ENCODE measurements at places on chromosomes 7 and 10. TPM values are rescaled to one million over a fixed set of nuclear protein-coding genes. Genes with fewer than 3 reads are reported as not detected.

DNA sequence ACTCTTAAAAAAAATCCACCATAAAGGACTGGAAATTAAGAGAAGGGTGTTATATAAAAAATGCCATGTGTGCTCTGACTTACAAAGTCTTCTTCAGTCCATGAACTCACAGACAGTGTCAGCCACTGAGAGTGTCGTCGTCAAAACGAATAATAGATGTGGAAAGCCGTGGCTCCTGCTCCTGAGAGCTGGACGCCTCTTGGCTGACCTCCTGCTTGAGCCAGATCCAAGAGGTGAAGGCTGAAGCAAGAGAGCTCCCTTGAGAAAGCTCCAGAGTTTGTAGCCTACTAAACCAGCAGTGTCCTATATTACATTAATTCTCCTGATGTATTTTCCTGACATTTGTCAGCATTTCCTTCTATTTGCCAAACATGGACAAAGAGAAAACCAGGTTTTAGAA lies 234.3 kb upstream of the C7orf33 start:
- no peak overlapping the region for H3K4me3 ChIP-seq
- no peak overlapping the region for H3K27ac ChIP-seq
- no peaks in the 10 kb centered on the region for H3K27me3 ChIP-seq

- H3K4me3 ChIP-seq: no peak overlapping the region
- H3K4me1 ChIP-seq: no peaks in the 10 kb centered on the region
- no peaks in the 10 kb centered on the region for H3K36me3 ChIP-seq
- no peak overlapping the region for H3K27ac ChIP-seq
- DNase-seq: no peak
- H3K27me3 ChIP-seq: no peaks in the 10 kb centered on the region
These were observed 50.6 kb upstream of the DUSP5 start for GRCh38 chr10:110446954-110447608.

GRCh38 chr7:1995426-1995825 lies 237.3 kb downstream of the MAD1L1 start:
- no peak for DNase-seq
- H3K4me1 ChIP-seq: no peaks in the 10 kb centered on the region
- no peak overlapping the region for H3K4me3 ChIP-seq

DNA sequence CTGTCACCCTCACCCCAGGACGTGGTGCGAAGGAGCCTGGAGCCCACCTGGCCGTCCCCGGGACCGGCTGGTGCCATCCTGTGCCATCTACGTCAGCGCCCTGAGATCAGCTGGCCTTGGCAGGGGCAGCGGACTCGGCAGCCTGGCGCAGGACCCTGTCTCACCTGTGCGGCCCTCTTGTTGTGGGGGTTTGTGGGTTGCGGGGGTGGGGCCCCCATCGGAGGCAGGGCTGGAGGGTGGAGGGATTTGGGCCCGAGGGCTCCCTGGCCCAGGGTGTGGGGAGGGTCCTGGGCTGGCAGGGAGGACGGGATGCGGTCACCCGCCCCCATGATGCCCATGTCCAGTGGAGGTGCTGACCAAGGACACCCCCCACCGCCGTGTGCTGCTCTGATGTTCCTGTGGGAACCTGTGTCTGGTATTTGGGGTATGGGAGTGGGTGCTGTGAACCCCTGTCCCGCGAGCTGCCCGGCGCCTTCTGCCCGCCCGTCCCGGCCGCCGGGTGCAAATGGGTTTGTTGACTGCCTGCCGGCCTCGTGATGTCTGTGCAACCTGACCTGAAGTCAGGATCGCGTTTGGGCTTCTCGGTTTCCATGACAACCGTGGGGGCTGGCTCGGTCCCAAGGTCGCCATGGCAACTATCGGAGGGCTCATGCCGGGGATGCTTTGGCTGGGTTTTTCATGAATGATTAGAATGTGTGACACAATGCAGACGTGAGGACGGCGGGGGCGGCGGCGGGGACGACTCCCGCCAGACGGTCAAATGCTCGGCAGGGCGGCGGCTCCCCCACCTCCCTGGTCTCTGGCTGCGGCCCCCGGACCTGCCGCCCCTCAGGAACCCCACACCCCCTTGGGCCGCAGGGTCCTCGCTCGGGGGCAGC lies 7.3 kb downstream of the MAFK start:
- H3K27ac ChIP-seq: peak overlapping the region; percentile 94
- DNase-seq: peak; percentile 90
- peaks cover 38% of the 10 kb centered on the region for H3K36me3 ChIP-seq
- peaks cover 27% of the 10 kb centered on the region for H3K4me1 ChIP-seq
- no peaks in the 10 kb centered on the region for H3K27me3 ChIP-seq

GRCh38 chr7:92633211-92633906 lies 43.2 kb upstream of the FAM133B start:
- no peaks in the 10 kb centered on the region for H3K36me3 ChIP-seq
- H3K27ac ChIP-seq: no peak overlapping the region
- peaks cover 11% of the 10 kb centered on the region for H3K4me1 ChIP-seq
- peak; percentile 15 for DNase-seq
- H3K27me3 ChIP-seq: no peaks in the 10 kb centered on the region

- no peak overlapping the region for H3K4me3 ChIP-seq
- no peaks in the 10 kb centered on the region for H3K27me3 ChIP-seq
- DNase-seq: no peak
These were observed 6.3 kb downstream of the GHRHR start for GRCh38 chr7:30970074-30970473.

Gene NT5C2
- 25.4 TPM for total RNA-seq

GRCh38 chr7:2811476-2812113 lies 32.5 kb downstream of the GNA12 start:
- H3K4me1 ChIP-seq: no peaks in the 10 kb centered on the region
- DNase-seq: no peak
- no peak overlapping the region for H3K27ac ChIP-seq

Gene PLPP4
- total RNA-seq: not detected

GRCh38 chr10:126331101-126331500 lies 57.2 kb downstream of the ADAM12 start:
- H3K4me1 ChIP-seq: no peaks in the 10 kb centered on the region
- DNase-seq: no peak
- no peaks in the 10 kb centered on the region for H3K36me3 ChIP-seq
- no peak overlapping the region for H3K27ac ChIP-seq
- no peak overlapping the region for H3K4me3 ChIP-seq

DNA sequence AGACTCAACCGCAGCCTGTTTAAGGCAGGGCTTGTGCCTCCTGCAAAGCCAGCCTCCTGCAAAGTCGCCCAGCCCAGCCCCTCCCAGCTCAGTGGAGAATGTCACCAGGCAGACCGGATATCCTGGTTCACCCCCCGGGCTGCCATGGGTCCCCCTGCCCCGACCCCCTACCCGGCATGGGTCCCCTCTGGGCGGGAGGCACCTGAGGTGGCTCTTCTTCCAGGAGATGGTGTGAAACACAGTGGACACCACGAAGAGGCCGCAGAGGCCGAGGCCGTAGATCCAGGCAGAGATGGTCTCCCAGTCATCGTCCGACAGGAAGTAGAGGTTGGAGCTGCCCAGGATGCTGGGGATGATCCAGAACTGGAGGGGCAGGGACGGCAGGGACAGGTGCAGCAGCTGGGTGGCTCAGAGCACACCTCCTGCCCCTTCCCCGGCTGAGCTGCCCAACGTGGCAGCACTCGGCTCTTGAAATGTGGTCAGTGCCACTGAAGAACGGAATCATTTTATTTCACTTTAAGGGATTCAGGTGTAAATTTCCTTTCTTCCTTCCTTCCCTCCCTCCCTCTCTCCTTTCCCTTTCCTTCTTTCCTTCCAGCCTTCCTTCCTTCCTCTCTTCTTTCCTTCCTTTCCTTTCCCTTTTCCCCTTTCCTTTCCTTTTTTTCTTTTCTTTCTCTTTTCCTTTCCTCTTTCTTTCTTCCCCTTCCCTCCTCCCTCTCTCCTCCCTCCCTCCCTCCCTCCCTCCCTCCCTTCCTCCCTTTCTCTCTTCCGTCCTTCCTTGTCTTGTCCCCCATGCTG lies 36.7 kb upstream of the RADIL start:
- no peaks in the 10 kb centered on the region for H3K4me1 ChIP-seq
- H3K4me3 ChIP-seq: no peak overlapping the region
- H3K27me3 ChIP-seq: no peaks in the 10 kb centered on the region
- no peak for DNase-seq
- no peak overlapping the region for H3K27ac ChIP-seq
- no peaks in the 10 kb centered on the region for H3K36me3 ChIP-seq

Gene C7orf33
- total RNA-seq: not detected

DNA sequence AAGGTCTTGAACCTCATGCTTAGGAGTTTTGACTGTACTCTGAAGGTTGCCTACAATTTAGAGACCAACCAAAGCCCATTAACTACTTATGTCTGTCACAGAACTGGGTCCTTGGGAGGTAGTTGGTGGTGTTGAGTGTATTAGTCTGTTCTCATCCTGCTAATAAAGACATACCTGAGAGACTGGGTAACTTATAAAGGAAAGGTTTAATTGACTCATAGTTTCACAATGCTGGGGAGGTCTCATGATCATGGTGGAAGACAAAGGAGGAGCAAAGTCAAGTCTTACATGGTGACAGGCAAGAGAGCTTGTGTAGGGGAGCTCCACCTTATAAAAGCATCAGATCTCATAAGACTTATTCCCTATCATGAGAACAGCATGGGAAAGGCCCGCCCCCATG lies 319.6 kb upstream of the ZMIZ1 start:
- H3K4me1 ChIP-seq: peaks cover 19% of the 10 kb centered on the region
- DNase-seq: no peak
- no peaks in the 10 kb centered on the region for H3K27me3 ChIP-seq
- H3K36me3 ChIP-seq: no peaks in the 10 kb centered on the region
- H3K27ac ChIP-seq: no peak overlapping the region
- H3K4me3 ChIP-seq: no peak overlapping the region

Gene GPER1
- 1.6 TPM for total RNA-seq

Gene C10orf53
- not detected for total RNA-seq

Gene GRID2IP
- total RNA-seq: 0.55 TPM

GRCh38 chr10:46019569-46020343 lies 10.7 kb downstream of the NCOA4 start:
- H3K4me3 ChIP-seq: no peak overlapping the region
- no peak overlapping the region for H3K27ac ChIP-seq
- no peak for DNase-seq
- H3K36me3 ChIP-seq: no peaks in the 10 kb centered on the region

GRCh38 chr10:10222304-10222841 lies 795.3 kb upstream of the CELF2 start:
- H3K27me3 ChIP-seq: no peaks in the 10 kb centered on the region
- H3K4me1 ChIP-seq: no peaks in the 10 kb centered on the region
- H3K4me3 ChIP-seq: no peak overlapping the region
- H3K27ac ChIP-seq: no peak overlapping the region
- H3K36me3 ChIP-seq: no peaks in the 10 kb centered on the region

DNA sequence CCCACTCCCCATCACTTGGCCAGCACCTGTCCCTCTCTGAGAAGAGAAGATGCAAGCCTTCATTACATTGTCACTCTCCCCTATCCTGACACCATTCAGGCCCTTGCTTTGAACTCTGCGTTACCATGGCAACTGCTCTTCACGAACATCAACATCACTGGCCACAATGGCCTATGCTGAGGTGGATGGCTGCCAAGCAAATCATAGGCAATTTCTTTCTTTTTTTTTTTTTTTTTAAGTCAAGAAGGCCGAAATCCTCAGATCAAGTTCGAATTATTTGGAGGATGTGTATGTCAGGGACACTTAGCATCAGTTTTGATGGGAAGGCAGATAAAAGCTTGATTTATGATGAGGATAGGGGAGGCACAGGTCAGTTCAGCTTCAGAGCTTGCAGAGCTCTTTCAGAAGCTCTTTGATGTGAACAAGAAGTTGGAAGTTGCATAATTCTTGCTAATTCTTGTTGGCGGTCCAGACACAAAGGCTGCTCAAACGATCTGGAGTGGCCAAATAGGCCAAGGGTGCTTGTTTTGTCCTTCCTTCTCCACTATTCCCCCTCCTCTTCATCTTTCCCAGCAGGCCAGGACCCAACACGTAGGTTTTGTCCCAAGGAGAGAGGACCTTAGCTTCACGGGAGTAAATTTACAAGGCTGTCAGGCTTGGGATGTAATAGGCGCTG lies 179.9 kb upstream of the NPVF start:
- no peak overlapping the region for H3K27ac ChIP-seq
- no peaks in the 10 kb centered on the region for H3K27me3 ChIP-seq
- no peaks in the 10 kb centered on the region for H3K36me3 ChIP-seq
- H3K4me1 ChIP-seq: no peaks in the 10 kb centered on the region
- no peak overlapping the region for H3K4me3 ChIP-seq

GRCh38 chr7:82617156-82617555 lies 173.6 kb upstream of the CACNA2D1 start:
- no peak for DNase-seq
- H3K36me3 ChIP-seq: no peaks in the 10 kb centered on the region
- no peak overlapping the region for H3K4me3 ChIP-seq

GRCh38 chr7:69192134-69192533 lies 406.1 kb upstream of the AUTS2 start:
- H3K4me3 ChIP-seq: no peak overlapping the region
- H3K4me1 ChIP-seq: no peaks in the 10 kb centered on the region
- no peak overlapping the region for H3K27ac ChIP-seq
- H3K27me3 ChIP-seq: no peaks in the 10 kb centered on the region
- H3K36me3 ChIP-seq: no peaks in the 10 kb centered on the region

Gene PNLIP
- total RNA-seq: 39,320 TPM

- H3K27ac ChIP-seq: no peak overlapping the region
- H3K4me3 ChIP-seq: no peak overlapping the region
- no peak for DNase-seq
These were observed 3.9 kb downstream of the RASGEF1A start for GRCh38 chr10:43262902-43263466.

GRCh38 chr10:21293518-21294356 lies 231.7 kb downstream of the SKIDA1 start:
- H3K36me3 ChIP-seq: no peaks in the 10 kb centered on the region
- no peak overlapping the region for H3K4me3 ChIP-seq
- H3K27ac ChIP-seq: no peak overlapping the region
- H3K4me1 ChIP-seq: no peaks in the 10 kb centered on the region
- DNase-seq: no peak

GRCh38 chr7:124076841-124077240 lies 44.0 kb upstream of the TMEM229A start:
- H3K4me3 ChIP-seq: no peak overlapping the region
- H3K27me3 ChIP-seq: no peaks in the 10 kb centered on the region
- H3K36me3 ChIP-seq: no peaks in the 10 kb centered on the region
- DNase-seq: no peak
- no peaks in the 10 kb centered on the region for H3K4me1 ChIP-seq
- no peak overlapping the region for H3K27ac ChIP-seq

Gene CALHM2
- 14.0 TPM for total RNA-seq

DNA sequence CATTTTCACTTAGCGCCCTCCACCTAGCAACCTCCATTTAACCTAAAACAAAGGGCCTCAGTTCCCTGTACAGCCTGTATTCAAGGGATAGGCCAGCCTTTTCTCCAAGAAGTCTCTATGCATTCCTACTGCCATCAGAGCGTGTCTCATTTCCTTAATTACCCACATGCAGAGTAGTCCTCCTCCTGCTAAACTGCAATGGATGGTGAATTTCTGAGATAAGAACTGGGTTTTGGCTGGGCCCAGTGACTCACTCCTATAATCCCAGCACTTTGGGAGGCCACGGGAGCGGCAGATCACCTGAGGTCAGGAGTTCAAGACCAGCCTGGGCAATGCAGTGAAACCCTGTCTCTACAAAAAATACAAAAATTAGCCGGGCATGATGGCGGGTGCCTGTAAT lies 71.1 kb upstream of the GPR158 start:
- DNase-seq: no peak
- H3K27ac ChIP-seq: no peak overlapping the region
- H3K27me3 ChIP-seq: no peaks in the 10 kb centered on the region
- no peaks in the 10 kb centered on the region for H3K36me3 ChIP-seq
- H3K4me3 ChIP-seq: no peak overlapping the region

All from pancreas (tissue), 10 donors.